Heart right ventricle (tissue), 16 donors: ENCODE measurements at places on chromosomes 12 and 14. TPM values are rescaled to one million over a fixed set of nuclear protein-coding genes. Genes with fewer than 3 reads are reported as not detected.
A peak's percentile ranks its signal among the peaks of the same experiment; 100 is the strongest.

- H3K4me1 ChIP-seq = no peaks in the 10 kb centered on the region
- no peak overlapping the region for H3K4me3 ChIP-seq
- no peak for DNase-seq
- no peak overlapping the region for H3K27ac ChIP-seq
- H3K36me3 ChIP-seq = no peaks in the 10 kb centered on the region
- no peaks in the 10 kb centered on the region for H3K27me3 ChIP-seq
Observed at GRCh38 chr12:44780221-44780790, 95.8 kb downstream of the NELL2 start.

GRCh38 chr14:101719045-101719645, 42.4 kb upstream of the PPP2R5C start:
- DNase-seq = peak; percentile 42
- H3K27ac ChIP-seq = peak overlapping the region; percentile 81
- H3K4me3 ChIP-seq = no peak overlapping the region
- no peaks in the 10 kb centered on the region for H3K36me3 ChIP-seq
- H3K27me3 ChIP-seq = no peaks in the 10 kb centered on the region

Gene RND1
- 0.57 TPM for total RNA-seq

GRCh38 chr14:55477680-55478079, 37.3 kb upstream of the TBPL2 start:
- H3K4me1 ChIP-seq = no peaks in the 10 kb centered on the region
- H3K36me3 ChIP-seq = no peaks in the 10 kb centered on the region
- H3K27ac ChIP-seq = peak overlapping the region; percentile 44
- H3K4me3 ChIP-seq = no peak overlapping the region
- DNase-seq = peak; percentile 21
- H3K27me3 ChIP-seq = no peaks in the 10 kb centered on the region

Gene PTPRR
- 1.7 TPM for total RNA-seq

- H3K4me3 ChIP-seq = no peak overlapping the region
- no peaks in the 10 kb centered on the region for H3K27me3 ChIP-seq
- H3K4me1 ChIP-seq = peaks cover 2% of the 10 kb centered on the region
- H3K27ac ChIP-seq = no peak overlapping the region
Observed at GRCh38 chr14:35287431-35288013, 4.7 kb upstream of the PSMA6 start.

DNA sequence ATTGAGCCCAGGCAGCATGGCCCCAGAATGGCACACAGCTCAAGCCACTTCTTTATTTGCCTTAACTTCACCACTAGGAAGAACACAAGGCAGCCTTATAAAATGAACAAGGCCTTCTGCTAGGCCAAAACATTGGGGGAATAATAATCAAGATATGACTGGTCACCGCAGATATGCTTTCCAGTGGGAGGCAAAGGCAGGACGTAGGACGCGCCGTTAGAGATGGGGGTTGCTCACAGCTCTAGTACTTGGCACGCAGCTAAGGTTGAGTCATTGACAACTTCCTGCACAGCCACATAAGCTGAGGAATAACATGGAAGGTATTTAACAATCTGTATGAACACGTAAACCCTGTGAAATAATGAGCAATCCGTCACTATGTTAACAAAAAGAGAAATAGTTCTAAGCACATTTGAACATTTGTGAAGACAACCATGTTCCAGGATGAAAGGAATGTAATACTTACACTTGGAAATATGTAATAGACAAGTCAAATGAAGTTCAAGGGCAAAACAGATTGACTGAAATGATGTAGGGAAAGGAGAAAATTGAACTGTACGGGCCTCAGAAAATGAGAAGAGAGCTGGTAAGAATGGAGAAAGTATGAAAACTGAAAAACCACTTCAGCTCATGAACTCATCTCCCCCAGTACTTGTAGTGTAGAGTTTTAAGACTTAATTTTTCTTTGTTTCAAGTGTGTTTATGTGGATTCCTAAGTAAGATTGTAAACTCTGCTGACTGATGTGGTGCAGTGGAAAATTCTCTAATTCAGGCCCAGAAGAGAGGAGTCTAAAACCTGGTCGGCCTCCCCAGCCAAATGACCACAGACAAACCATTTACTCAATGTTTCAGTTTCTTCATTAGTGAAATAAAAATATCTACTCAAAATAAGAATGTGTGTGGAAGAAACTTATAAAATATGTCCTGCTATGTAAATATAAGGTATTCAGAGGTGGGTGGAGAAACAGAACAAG, 59.3 kb upstream of the CCDC91 start:
- no peaks in the 10 kb centered on the region for H3K36me3 ChIP-seq
- peak; percentile 42 for DNase-seq
- H3K27me3 ChIP-seq = no peaks in the 10 kb centered on the region
- peaks cover 5% of the 10 kb centered on the region for H3K4me1 ChIP-seq

DNA sequence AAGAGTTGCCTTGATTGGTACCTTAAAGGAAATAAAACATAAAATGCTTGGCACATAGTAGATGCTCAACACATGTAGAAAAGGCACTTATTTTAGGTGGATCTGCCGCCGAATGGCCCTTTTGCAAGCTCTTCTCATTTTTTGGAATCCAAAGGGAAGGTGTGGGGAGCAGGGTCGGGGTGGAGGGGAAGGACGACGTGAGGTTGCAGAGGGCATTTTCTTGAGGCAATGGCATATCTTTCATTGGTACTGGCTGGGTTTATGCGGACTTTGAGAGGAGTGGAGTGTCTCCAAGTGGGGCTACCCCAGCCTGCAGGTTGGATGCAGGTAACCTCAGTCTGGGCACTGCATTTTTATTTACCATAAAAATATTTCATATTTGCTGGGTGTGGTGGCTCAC, 8.1 kb downstream of the RTL1 start:
- H3K4me3 ChIP-seq = no peak overlapping the region
- peaks cover 64% of the 10 kb centered on the region for H3K27me3 ChIP-seq
- H3K4me1 ChIP-seq = peaks cover 21% of the 10 kb centered on the region
- H3K27ac ChIP-seq = no peak overlapping the region

Gene CDKN3
- total RNA-seq = 2.7 TPM

Gene BCL2L14
- total RNA-seq = not detected
